ENCODE measurements at places on chromosomes 5 and 9.

DNA sequence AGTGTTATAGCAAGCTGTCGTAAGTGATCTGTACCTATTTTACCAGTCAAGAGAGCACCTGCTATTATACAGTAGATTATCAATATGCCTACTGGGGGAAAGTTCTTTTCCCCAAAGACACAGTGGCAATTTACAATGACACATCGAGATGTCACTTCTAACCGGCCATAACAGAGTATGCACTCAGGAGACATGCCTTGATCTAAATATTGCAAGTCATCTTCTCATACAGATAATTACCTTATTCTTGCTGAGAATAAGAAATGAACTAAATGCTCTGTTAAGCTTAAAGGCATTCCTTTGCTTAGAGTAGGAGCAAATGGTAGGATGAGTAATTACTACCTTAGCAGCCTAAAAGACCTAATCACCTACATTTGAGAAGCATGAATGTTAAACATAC lies 71.6 kb downstream of the PKD2L2 start:
- no peak for DNase-seq

- no peak for DNase-seq
Observed at GRCh38 chr5:128962211-128962610, 3.1 kb upstream of the SLC27A6 start.

GRCh38 chr9:136481558-136481957 lies 1.3 kb downstream of the SEC16A start:
- no peak for DNase-seq

DNA sequence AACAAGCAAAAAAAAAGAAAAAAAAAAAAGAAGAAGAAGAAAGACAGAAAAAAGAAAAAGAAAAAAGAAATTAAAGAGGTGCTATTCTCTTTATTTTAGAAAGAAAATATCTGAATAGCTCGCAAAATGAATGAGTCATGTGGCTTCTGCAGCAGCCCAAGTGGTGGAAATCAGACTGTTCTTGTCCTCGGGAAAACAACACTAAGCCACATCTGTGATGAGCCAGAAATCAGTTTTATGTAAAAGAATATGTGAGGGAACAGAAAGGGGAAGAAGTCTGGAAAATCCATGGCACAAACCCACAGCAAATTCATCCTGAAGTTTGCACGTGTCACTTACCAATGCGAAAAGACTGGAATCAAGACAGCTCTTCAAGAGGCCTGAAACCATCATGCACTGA lies 118.7 kb upstream of the GAS1 start:
- no peak for DNase-seq

DNA sequence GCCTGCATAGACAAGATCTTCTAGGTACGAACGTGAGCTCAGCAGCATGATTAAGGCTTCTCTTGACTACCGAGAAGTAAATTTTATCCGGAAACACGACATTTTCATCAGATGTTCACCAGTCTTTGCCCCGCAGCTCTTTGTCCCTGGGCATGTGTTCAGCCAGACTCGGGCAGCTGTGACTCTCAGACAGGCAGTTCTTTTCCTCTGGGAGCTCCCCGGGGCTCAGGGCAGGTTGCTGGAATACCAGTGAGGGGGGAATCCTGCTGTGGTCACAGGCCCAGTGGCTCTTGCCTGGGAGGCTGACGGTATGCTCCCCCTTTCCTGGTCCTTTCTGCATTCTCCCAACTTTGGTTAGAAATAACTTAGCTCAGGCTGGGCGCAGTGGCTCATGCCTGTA lies 186.1 kb downstream of the GNA14 start:
- no peak for DNase-seq

DNA sequence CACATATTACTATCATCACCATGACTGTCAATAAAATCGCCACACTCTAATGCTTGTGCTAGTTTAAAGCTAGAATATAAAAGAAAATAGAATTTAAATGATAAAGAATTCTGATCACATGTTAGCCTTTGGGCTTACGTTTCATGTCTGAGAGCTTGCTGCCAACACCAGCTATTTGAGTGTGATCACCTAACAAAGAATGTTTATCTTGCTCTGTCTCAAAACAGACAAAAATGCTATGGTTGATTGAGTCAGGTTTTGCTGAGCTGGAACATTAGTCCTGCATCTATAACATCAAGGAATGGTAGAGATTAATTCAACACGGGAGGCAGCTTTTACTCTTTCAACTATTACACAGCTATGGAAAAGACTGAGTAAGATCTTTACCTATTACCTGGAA lies 50.7 kb downstream of the MSX2 start:
- no peak for DNase-seq

- no peak for DNase-seq
Observed at GRCh38 chr9:103530934-103531333, 535.8 kb downstream of the CYLC2 start.

GRCh38 chr5:173411791-173412555 lies 83.8 kb upstream of the STC2 start:
- no peak for DNase-seq

GRCh38 chr5:1331861-1332405 lies 13.0 kb downstream of the CLPTM1L start:
- DNase-seq = no peak

DNA sequence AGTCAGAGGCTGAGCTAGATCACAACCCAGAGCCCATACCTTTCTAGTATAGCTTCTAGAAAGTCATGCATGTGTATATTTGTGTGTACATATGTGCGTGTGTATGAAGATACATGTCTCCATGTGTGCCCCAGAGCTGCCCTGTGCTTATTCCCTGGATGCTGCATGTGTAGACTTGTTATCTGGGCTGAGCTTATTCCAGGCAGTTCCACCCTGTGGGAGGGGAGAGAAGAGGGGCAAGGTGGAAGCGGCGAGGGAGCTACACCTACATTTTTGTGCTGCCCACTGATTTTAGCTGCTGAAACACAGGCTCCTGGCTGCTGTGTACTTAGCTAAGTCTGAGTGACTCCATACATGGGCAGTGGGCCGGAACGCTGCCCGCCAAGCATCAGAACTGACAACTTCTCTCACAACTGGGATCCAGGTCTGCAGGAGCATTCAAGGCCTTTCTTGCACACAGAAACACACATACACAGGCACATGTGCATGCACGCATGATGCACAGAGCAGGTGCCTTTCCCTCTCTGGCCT lies 38.0 kb upstream of the XPA start:
- no peak for DNase-seq

DNA sequence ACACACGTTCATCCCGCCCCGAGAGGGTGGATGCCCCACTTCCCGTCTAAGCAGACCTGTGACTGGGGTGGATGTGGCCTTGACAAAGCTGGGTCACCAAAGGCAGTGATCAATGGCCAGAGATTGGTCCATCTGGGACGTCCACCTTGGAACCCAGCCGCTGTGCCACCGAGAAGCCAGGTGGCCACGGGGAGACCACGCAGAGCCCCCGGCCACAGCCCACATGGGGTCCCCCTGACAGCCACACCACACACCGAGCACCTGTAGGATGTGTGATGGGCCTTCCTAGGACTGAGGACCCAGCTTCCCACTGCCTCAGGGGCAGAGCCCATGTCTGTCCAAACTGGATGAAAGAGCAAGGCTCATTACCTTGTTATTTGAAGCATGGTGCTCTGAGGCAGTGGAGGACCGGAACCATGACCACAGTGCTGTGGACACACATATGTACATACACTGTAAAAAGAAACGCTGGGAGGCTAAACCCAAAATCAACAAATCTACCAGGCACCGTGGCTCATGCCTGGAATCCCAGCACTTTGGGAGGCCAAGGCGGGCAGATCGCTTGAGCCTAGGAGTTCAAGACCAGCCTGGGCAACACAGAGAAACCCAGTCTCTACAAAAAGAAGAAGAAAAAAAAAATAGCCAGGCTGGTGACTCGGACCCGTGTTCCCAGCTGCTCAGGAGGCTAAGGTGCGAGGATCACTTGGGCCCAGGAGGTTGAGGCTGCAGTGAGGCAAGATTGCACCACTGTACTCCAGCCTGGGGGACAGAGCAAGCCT lies 50.1 kb downstream of the MRPL36 start:
- DNase-seq = no peak

DNA sequence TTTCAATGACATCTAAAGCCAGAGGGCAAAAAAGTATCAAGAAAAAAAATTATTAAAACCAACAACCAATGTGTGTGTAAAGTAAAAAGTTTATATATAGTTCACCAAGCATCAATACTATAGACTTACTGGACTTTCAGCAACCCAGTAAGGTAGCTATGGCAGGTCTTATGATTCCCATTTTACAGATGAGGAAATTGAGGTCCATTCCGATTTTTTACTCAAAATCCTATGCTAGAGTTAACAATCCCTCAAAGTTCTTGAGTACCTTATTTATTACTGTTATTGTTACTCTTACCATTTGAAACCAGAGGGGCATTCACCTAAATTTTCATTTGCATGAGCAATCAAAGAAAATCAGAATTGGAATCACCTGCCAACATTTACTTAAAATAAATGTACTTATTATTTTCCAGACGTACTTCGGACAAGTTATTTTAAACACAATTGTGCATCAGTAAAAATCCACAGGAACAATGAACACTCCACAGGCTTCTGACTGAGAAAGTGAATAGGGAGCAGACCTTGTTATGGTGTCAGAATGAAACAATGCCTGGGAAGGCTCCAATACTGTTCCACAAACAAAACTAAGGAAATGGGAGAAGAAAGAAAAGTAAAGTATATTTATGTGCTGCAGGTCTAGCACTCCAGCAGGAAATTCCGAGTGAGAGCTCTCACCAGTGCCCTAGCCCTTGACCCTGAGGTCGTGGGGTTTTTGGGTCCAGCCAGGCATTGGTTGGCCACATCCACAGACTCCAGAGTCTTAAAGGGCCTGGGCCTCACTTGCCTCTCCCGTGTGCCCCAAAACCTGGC lies 229.9 kb downstream of the PIK3R1 start:
- no peak for DNase-seq

DNA sequence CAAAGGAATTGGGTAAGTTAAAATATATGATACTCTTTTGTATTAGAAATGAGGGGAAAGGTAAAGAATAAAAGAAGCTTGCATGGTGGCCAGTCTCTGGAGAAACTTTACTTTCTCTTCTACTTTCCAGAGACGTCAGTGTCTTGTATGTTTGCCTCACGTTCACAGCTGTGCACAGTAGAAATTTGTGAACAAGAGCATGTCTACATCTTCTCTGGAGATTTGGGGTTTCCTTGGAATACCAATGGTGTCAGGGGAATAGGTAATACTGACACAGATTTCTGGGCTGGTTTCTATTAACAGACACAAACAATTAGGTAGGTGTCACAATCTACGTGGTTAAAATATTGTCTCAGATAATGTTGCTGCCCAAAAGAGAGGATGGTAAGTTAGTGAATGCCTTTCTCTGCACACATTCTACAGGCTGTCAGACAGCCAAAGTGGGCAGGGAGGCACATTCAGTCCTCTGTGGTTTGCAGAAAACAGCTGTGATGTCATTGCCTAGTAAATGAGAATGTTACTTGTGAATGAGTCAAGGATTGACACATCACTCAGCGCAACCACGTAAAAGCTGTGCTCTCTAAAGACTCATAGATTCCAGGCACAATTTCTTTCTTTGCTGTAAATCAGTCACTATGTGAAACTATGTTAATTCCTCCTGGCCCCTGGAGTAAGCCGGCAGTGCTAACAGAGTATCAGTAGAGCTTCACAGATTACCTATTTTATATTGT lies 397.1 kb downstream of the MAN2A1 start:
- DNase-seq = no peak

GRCh38 chr5:55327281-55327680 lies 19.5 kb downstream of the MTREX start:
- DNase-seq = no peak

DNA sequence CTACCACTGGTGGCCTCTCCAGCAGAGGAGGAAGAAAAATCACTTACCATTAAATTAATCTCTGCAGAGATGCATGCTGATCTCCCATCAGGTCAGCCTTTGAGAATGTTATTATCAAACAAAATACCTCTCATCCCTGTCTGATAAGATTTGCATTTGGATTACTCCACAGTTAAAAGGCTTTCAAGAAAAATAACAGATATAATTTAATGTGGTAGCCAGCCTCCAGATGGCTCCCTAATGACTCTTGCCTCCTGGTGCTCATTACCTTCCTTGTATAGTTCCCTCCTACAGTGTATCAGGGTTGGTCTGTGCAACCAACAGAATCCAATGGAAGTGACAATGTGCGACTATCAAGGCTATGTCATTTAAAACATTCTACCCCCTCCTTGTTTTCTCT lies 63.6 kb upstream of the TNPO1 start:
- no peak for DNase-seq

GRCh38 chr9:110604171-110604601 lies 24.6 kb upstream of the SVEP1 start:
- no peak for DNase-seq

DNA sequence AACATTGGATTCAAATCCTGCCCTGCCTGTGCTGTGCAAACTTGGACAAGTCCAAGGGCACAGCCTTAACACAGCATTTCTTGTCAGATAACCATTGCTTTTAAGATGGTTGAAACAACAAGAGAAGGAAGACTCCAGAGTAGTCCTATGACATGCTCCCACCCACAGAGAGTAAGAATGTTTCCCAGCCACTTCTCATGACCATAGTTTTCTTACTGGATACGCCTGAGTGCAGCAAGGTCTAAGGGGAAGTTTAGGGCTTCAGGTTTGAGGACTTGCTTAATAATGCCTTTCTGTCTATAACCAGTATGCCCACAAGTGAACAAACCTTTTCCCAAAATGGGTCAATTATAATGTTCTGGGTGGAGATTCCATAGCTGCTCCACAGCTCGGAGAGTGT lies 126.4 kb downstream of the SLF1 start:
- no peak for DNase-seq

DNA sequence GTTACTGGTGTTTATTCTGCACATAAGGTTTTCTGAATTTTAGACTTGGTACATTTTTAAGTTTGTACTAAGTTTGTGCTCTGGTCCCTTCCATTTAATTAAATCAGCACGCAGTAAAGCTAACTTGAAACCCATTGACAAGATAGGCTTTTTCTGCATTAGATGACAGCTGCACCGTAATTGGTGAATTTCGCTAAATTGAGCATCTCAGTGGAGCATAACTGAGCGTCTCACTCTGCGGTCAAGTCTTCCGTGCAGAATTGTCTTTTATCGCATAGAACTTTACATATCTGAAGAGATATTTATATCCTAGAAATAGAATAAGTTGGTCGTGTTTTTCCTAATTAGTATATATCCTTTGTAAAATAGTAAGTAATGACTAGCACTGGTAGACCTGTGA lies 4.1 kb downstream of the SUB1 start:
- no peak for DNase-seq

- DNase-seq = no peak
Observed at GRCh38 chr5:22947921-22948320, 94.8 kb upstream of the CDH12 start.

- no peak for DNase-seq
Observed at GRCh38 chr5:170584450-170585058, 80.7 kb downstream of the KCNIP1 start.

Data from NT2/D1 (cell line).